ENCODE measurements at places on chromosomes 3 and 15.

DNA sequence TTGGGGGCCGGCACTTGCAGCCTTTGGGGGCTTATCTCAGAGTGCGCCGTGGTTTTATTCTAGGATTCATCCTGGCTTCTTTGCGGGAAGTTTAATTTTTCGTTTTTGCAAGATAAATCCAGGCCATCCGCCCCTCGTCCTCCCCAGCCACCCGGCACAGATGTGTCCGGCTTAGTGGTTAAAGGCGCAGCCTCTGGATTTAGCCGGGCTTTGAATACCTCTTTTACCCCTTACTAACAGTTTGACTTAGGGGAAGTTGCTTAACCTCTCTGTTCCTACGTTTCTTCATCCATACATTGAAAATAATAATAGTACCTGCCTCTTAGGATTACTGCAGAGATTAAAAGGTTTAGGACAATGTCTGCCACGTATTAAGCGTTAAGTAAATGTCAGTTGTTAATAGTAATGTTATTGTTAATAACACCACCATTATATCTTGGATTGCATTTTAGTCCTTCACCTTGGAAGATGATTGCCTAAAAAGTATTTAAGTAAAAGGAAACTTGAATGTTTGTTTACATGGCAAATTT is 714 bp downstream of the ECT2 start:
- no peak for DNase-seq

DNA sequence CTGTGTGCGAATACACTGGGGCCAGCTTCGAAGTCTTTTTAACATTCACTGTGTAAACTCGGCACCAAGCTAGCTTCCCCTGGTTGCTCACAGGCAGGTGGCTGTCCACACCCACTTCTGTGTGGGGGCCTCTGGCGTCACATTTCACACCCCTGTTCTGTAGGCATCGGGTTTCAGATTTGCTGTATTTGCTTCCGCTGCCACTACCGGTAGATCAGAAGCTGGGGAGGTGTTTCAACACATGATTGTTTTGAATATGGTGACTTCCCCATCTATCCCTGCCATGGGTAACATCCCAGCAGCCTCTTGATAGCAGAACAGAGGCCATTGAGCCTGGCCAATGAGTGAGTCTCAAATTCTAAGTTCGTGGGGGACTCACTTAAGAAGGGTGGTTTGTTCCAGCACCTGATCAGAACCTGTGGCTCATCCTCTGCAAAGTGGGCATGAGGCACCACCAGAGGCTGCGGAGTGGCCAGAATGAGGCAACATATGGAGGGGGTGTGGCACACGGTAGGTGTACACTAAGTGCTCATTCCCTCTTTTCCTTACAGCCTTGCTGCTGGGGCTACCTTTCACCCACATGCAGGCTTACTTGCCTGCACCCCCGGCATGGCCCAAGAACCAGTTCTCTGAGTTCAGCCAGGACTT is 61.5 kb downstream of the IQSEC1 start:
- no peak for DNase-seq

- no peak for DNase-seq
These were observed 109.5 kb downstream of the THRB start for GRCh38 chr3:24385012-24385615.

DNA sequence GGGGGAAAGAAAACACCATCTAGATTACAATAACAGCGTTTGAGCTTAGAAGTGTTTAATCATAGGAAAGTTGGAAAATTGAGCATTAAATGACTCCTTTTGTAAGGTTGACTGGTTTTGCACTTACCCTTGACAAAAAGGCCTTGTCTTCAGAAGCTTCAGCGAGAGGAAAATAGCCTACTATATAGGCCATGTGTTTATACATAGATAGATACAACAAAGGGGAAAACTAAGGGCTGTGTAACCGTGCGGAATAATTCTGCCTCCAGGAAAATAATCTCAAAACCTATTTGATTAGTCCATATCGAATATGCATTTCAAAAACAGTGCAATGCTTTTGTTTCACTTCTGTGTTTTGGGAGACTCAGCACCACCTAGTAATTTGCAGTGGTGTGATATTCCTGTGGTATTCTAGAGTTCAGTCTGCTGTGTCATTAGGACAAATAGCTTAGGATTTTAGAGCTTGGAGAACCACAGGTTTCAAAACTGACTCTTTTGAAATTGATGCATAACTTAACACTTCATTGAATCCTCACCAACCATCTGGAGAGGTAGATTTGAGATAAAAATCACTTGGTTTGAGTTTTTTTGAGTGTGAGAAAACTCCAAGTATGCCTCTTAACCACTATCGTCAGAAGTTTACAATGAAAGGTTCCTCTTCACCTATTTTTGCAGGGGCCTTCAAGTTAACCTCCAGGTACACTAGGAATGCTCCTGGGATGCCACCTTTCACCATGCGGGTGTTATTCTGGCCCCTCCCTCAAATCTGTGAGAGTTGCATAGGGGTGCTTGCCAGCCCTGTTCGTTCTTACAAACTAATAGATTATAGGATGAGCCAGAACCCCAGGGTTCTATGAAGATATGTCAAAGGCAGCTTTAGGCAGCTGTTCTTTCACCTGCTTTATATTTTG is 1.9 kb downstream of the ARHGAP31 start:
- DNase-seq = no peak

DNA sequence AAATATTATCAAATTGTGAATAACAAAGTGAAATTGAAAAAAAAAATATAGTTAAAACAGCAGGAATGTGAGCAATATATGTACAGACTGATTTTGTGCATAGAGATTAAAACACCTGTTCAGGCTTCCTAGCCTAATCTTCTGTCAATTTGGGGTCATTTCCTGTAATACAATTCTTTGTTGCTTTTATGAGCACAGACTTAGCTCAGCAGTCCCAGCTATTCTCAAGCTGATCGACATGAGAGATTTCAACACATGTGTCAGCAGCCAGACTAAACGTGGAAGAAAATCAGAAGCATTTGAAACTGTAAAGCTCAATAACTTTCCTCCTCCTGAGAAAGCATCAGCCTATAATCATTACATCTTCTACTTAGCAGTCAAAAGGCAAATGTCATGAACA is 1.6 kb upstream of the FHIT start:
- DNase-seq = no peak

DNA sequence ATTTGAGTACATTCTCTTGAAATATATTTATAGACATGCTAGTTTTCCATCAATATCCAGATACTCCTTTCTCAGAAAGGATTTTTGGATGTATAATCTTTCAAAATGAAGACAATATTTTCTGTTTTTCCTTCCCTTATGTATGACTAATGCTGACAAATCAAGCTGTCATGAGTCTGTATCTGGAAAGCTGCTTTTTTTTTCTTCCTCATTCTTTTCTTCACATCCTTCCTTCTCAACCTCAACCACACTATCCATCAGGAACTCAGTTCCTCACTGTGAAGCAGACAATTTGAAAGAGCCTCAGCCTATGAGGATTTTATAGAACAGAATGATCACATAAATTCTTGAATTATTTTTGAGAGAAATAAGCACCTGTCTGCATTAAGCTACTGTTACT is 335.9 kb upstream of the EPHA6 start:
- no peak for DNase-seq

DNA sequence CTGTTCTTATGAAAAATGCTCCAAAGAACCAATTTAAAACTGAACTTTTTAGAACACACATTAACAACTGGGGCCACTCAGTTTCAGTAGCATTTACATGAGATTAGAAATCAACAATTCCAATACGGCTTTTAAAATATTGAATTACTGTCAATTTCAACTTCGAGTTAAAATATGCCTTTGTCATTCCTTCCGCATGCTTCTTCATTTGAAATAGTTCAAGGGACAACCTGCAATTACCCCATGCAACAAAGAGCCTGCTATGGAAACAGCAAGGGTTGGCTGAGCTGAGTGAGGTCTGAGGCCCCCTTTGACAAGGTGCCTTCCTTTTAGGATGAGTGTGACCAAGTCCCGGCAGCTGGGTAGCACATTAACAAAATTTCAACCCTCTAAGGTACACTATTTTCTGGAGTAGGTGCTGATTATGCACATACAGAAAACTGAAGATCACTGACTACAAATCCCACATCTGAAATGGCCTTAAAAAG is 11.6 kb downstream of the PDCD10 start:
- DNase-seq = no peak

DNA sequence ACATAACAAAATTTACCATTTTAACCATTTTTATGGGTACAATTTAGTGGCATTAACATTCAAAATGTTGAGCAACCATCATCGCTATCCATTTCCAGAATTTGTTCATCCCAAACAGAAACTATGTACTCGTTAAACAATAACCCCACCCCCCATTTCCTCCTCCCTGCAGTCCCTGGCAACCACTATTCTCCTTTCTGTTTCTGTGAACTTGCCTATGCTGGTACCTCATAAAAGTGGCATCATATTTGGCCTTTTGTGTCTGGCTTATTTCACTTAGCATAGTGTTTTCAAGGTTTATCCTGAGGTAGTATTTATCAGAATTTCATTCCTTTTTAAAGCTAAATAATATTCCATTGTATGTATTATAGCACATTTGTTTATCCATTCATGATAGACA is 32.4 kb downstream of the C3orf80 start:
- no peak for DNase-seq

DNA sequence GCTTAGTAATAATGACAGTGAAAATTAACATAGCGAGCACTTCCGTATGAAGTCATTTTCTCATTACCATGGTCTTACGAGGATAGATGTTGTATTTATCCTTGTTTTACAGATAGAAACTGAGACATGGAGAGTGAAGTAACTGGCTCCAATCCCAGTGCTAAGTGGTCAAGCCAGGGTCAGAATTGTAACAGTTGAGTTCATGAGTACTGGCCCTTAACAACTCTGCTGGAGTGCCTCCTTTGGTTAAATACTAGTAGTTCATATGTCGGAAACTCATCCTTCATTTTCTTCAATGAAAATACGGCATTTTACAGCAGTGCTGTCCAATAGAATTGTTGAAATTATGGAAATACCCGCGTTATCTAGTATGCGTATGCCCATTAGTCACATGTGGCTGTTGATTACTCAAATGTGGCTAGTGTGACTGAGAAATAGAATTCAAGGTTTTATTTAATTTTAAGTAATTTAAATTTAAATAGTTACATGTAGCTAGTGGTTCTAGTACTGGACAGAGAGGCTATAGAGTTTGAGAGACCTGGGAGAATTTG is 32.5 kb downstream of the FNDC3B start:
- DNase-seq = no peak

GRCh38 chr3:53180305-53181023 is 19.5 kb downstream of the PRKCD start:
- DNase-seq = no peak

DNA sequence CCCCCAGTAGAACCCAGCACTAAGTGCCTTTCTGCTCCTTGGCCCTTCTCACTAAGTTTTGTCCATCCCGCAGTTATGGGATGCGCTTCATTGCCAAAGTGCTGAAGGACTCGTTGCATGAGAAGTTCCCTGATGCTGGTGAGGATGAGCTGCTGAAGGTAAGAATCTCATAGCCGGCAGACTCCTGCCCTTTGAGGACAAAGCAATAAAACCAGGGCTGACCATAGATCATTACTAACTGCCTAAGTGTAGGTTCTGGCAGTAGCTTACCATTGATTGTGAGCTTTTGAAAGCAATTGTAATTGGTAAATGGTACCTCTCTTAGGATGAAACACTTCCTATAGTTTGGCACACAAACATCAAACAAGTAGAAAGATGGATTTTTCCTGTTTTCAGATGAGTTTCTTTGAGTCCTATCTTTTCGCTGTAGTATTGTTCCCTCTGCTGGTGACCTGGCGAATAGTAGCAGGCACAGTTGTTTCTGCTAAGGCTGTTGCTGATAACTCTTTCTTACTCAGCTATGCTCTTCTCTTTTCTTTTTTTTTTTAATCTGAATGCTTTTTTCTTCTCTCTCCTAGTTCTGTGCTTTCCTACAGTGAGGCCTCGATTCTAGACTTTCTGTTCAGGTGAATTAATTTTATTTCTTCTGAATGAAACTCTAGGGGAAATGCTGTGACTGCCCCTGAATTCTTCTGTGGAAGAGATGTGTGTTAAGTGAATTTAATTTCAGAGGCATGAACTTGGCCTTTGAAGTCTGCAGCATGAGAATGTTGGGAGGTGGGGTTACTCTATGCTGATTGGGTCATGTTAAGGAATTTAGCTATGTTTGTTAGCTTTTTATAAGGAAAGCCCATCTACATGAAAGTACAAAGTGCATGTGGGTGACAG is 47.4 kb upstream of the CRTC3 start:
- DNase-seq = no peak

GRCh38 chr3:52473026-52473425 is 17.6 kb downstream of the NISCH start:
- no peak for DNase-seq

GRCh38 chr3:61172684-61173083 is 78.6 kb downstream of the FHIT start:
- DNase-seq = no peak

DNA sequence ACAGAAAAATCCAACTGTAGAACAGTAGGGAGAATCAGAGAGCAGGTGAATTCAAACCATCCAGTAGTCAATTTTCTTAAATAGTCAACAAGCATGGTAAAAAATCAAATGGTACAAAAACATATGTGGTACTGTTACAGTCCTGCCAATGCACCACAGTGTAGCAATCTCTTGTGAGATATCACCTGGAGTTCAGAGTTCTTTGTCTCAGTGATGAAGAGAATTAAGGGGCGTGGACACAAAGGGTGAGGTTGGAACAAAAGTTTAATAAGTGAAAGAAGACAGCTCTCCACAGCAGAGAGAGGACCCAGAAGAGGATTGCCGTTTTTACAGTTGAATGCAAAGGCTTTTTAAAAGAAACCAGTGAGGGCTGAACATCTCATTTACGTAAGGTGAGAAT is 113.2 kb downstream of the NEO1 start:
- no peak for DNase-seq

- DNase-seq = no peak
These were observed 198.5 kb upstream of the MRPL3 start for GRCh38 chr3:131701153-131701770.

- no peak for DNase-seq
These were observed 91.5 kb downstream of the ST6GAL1 start for GRCh38 chr3:187021748-187022402.

GRCh38 chr3:114460459-114460858 is 166.6 kb downstream of the TIGIT start:
- DNase-seq = no peak

DNA sequence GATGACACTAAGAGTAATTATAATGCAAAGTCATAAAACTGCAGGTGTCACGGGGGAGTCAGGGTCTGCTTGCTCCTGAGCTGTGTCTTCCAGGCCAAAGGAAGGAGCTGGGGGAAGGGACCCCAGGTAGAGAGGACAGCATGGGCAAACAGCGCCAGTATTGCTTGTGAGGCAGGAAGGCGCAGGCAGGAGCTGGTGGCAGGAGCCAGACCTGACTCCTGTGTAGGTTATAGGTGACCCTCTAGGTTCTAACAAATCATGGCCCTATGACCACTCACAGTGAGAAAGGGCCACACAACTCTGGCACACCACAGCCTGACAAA is 1.9 kb downstream of the CISH start:
- no peak for DNase-seq

DNA sequence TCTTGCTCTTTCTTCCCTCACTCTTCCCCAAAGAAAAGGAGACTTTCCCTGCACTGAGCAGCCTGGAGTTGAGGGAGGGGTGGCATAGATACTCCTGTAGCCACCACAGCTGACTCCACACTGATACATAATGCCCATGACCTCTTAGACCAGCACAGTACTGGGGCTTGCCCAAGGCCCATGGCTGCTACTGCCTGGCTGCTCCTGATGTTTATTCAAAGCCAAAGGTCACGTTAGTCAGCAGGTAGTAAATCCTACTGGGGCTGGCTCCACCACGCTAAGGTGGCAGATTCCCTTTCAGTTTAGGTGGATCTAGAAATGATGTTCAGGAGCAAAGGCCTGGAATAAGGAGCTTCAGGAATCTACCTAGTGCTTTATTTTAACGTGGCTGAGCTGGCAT is 212.7 kb downstream of the C3orf38 start:
- no peak for DNase-seq

Measured in stromal cell of bone marrow (primary cell).